Spleen (tissue), 13 donors: ENCODE measurements at places on chromosomes 12 and 14. TPM values are rescaled to one million over a fixed set of nuclear protein-coding genes. Genes with fewer than 3 reads are reported as not detected.

Gene SLC8A3
- polyA plus RNA-seq, result not detected

Gene BDKRB1
- polyA plus RNA-seq, result 0.22 TPM

Gene OR6C2
- not detected for polyA plus RNA-seq

Gene IFNG-AS1
- 1.5 TPM for polyA plus RNA-seq

Gene LUM
- polyA plus RNA-seq, result 52.5 TPM

- no peak for DNase-seq
Measured at GRCh38 chr14:84807673-84808072, 722.3 kb upstream of the FLRT2 start.

GRCh38 chr12:21155522-21156351 lies 24.7 kb downstream of the SLCO1B1 start:
- DNase-seq, result no peak
